A673 (cell line): ENCODE measurements at places on chromosomes 6 and 20.

- DNase-seq, result peak; percentile 55
These were observed 2.9 kb downstream of the FRK start for GRCh38 chr6:116057766-116058165.

- no peak for DNase-seq
These were observed 30.1 kb downstream of the OR2B6 start for GRCh38 chr6:27986928-27987725.

GRCh38 chr6:112041535-112041934 is 12.4 kb upstream of the CCN6 start:
- no peak for DNase-seq

- DNase-seq, result no peak
These were observed 55.0 kb downstream of the CD83 start for GRCh38 chr6:14172562-14172961.

GRCh38 chr6:1970151-1970561 is 275.2 kb downstream of the GMDS start:
- DNase-seq, result no peak

GRCh38 chr20:16407251-16408067 is 165.8 kb downstream of the KIF16B start:
- DNase-seq, result no peak

DNA sequence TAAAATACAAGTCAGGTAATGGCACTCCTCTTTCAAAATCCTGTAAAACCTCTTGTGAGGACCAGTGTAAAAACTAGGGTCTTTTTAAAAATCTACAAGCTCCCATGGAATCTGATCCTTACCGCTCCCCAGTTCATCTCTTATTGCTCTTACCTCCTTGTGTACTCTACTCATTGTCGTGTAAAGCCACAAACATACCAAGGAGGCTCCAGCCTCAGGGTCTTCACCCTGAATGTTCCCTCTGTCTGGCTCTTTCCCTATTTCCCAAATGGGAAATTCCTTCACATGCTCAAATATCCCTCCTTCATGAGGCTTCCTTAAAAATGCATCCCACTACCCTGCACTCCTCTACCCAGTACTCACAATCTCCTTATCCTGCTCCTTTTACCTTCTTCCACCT is 67.1 kb downstream of the TASP1 start:
- no peak for DNase-seq

- DNase-seq, result peak; percentile 68
These were observed 122.6 kb upstream of the MCHR2 start for GRCh38 chr6:100116411-100117194.

DNA sequence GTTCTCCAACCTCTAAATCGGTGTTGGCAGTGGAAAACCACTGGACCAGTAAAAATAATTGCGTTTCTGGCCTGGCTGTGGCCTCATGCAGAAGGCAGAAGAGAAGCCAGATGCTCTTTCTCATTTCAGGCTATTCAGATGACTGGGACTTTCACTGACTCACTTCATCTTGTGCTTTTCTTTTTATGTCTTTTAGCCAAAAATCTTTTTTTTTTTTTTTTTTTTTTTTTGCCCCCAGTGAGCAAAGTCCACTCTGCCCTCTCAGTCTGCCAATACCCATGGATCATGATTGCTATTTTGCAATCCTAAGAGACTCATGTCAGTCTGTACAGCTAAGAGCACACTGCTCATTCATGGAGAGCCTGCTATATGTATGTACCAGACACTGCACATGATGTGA is 962.5 kb downstream of the KIF16B start:
- DNase-seq, result no peak

- DNase-seq, result no peak
These were observed 431 bp downstream of the LOC128125822 start for GRCh38 chr6:63572747-63573075.

DNA sequence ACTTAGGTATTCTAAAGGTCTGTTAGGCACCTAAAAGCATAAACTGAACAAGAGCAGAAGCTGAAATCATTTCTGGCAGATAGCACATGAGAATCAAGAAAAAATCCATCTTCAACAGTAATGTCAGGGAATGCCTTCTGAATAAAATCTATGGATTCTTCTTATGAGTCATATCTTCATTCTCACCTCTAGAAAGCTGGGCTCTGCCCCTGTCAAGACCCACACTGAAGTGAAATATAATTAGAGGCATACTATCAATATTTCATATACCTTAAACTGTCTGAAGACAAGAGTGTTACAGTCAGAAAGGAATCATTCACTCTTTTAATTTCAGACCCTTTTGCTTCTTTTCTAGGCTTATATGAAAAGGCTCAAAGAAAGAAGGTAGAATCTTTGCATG is 485.8 kb upstream of the PTCHD4 start:
- no peak for DNase-seq

- peak; percentile 70 for DNase-seq
These were observed 6.2 kb upstream of the SOX4 start for GRCh38 chr6:21587179-21587960.
